Kidney glomerular epithelial cell (primary cell): ENCODE measurements at places on chromosomes 7 and 10.

DNA sequence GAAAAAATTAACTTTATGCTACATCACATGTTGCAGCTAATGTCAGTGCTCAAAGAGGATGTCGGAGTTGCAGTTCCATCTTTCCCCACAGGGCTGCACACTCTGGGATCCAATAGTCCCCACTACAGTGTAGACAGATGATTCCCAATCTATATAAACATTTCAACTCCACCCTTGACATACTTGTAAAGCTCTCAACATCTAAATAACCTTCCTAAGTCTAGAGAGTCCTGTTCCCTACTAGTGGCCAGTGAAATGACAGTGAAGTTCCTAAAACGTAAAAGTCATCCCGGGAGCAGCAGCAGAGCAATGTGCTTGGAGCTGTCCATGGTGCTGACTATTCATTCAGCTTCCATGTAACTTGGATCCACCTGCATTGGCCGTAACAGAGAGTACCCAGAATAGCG, 145.1 kb downstream of the GRM8 start:
- DNase-seq, result peak; percentile 68

DNA sequence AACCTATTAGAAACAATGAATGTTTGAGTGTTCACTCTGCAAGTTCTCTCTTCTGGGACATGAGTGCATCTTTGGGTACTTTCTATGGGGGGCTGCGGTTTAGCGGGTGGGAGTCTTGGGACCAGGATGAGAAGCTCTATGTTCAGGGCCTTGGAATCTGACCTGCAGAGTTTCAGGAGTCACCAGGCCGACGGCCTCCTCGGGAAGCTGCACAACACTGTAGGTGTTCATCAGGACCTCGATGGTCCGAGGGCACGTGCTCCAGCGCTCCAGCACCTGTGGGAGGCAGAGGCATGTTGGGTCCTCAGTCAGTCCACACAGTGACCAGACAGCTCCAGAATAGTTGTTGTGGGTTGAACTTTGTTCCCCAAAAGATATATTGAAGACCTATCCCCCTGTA, 8.9 kb upstream of the GBX1 start:
- DNase-seq, result no peak

DNA sequence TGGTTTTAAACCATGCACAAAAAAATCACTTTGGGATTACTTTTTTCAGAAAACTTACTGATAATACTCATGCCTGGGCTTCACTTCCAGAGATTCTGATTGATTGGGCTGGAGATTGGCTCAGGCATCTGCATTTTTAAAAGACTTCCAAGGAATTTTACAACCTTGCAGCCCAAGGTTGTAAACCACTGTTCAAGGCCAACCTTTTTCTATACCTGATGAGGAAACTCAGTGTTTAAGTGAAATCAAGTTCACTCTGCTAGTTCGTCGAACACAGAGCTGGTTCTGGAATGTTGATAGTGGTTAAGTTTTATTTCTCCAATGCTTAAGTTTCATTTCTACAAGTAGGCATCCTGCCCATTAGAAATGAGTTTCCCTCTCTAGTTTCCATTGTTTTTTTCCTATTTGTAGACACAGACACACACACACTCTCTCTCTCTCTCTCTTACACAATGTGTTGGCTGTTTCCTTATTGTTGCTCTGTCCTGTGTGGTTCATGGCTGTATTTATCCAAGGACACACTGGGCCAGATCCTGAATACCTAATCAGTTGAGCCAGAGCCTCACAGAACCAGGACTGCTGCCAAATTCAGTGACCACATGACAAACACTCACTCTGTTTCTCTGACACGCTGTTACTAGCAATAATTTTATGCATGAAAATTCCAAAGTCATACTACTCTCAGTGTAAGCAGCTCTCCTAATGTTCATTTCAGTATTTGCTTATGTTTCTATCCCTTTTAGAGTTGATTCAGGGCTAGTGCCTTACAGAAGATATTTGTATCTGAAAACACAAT, 3.7 kb upstream of the IFIT1B start:
- DNase-seq, result peak; percentile 80

GRCh38 chr7:537911-538634, 18.4 kb upstream of the PDGFA start:
- peak; percentile 80 for DNase-seq
